Activated T-cell treated with anti-CD3 and anti-CD28 coated beads, Interleukin-2, amount 50 U/mL, for 1 hour (primary cell): ENCODE measurements at places on chromosomes 5 and 9.

- DNase-seq, result no peak
These were observed 36.7 kb upstream of the SLC2A8 start for GRCh38 chr9:127360250-127360649.

DNA sequence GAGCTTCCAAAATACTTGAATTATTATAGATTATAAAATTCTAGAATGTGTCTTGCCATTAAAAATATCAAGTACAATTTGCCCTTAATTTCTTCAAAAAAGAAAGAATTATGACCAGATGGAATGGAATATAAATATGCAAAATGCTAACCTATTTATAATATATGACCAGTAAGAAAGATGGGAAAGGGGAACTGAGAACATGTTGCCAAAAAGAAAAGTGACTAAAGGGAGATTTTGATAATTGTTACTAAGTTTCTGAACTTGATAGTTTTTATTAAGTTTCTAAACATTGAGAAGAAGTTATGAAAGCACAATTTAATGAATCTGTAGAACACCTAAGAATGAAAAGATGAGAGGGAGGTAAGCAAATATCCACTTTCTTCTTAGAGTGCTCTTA is 188.4 kb upstream of the NR4A3 start:
- DNase-seq, result no peak

GRCh38 chr5:179733772-179734126 is 1.1 kb downstream of the MAML1 start:
- DNase-seq, result no peak

DNA sequence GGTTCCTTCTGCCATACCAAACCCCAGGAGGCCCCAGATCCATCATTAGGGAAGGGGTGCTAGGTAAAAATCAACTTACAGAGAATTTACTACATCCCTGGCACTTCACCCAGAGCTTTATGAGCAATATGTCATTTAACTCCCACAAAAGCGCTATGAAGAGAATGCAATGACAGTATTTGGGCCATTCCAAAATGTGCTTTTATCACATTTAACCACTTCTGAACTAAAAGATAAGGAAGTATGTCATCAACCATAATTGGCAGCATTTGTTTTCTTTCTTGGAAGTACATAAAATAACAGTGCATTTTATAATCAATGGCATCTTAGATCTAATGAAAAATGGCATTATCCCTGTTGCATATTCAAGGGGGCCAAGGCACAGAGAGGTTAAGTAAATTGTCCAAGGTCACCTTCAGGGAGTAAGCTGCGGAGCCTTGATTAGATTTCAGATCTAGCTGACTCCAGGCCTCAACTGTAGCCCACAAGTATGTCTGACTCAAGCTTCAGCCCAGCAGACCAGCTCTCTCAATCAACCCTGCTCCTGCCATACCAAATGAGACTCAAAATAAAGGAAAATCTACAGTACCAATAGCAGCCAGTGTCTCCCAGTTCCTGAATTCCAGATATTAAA is 16.5 kb downstream of the SH3TC2 start:
- DNase-seq, result no peak

GRCh38 chr9:133401588-133401987 is 16.2 kb downstream of the REXO4 start:
- no peak for DNase-seq

GRCh38 chr9:128143525-128144238 is 5.6 kb upstream of the LCN2 start:
- DNase-seq, result no peak

- no peak for DNase-seq
These were observed 294.3 kb upstream of the IRX1 start for GRCh38 chr5:3301306-3301705.

DNA sequence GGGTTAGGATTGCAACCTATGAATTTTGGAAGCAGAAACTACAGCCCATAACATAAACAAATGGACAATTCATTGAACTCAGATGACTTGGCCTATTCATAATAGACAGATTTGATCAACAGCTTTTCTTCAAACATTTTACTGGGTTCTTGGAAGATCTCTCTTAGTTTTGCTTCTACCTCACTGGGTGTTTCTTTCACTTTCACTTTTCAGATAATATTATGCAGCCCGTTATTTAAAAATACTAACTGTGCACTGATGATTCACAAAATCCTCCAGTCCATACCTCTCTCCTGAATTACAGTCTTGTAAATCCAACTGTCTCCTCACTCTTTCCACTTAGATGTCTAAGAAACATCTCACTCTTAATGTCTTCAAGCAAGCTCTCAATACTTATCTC is 183.5 kb upstream of the IRX1 start:
- no peak for DNase-seq

GRCh38 chr5:647311-647710 is 35.2 kb downstream of the CEP72 start:
- DNase-seq, result no peak

DNA sequence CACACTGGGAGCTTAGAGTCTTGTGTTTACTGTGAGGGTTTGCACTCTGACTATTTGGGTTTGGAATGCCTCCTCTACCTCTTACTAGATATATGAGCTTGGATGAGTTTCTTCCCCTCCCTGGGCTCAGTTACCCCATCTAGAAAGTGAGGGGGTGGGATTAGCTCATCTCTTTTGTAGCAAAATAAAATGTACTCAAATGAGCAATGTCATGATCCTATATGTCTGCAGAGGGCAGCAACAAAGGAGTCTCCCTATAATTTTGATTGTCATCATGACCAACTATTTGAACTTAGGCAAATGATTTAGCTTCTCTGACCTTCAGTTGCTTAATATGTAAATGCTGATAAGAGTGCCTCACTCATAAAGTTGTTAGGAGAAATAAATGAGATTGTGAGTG is 109.0 kb downstream of the DPYSL3 start:
- no peak for DNase-seq

- no peak for DNase-seq
These were observed 90.3 kb upstream of the OTULINL start for GRCh38 chr5:14491015-14491915.

GRCh38 chr9:104992659-104993058 is 64.7 kb upstream of the ABCA1 start:
- no peak for DNase-seq

GRCh38 chr5:36298552-36298951 is 3.1 kb downstream of the RANBP3L start:
- DNase-seq, result no peak

- no peak for DNase-seq
These were observed 57.2 kb downstream of the OLFM1 start for GRCh38 chr9:135144581-135145170.

DNA sequence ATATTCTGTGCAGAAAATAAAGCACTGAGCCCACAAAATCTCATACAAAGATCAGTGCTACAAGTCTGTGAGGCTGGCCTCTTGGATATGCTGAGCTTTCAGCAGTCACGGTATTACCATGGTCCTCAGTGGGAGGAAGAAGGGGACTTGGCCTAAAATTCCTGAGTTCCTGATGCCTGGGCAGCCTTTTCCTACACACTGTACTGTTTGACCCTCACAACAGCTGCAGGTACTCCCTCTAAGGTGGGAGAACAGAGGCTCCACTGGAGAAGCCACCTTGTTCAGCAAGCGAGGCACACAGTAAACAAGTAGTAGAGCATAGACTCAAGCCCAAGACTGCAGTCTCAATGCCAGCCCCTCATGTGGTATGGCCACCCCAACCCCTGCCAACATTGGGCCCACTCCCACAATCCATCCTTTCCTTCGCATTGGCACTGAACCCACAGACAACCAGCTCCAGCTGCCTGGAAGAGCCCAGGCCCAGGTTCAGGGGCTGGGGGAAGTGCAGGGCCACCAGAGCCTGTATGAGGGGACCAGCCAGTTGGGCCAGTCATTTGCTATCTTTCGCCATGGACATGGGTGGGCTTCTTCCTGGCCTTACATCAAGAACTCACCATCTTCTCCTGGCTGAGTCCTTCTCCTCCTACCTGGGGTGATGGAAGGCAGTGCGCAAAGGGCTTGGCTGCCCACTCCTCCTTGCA is 14.3 kb downstream of the ACSL6 start:
- DNase-seq, result no peak

DNA sequence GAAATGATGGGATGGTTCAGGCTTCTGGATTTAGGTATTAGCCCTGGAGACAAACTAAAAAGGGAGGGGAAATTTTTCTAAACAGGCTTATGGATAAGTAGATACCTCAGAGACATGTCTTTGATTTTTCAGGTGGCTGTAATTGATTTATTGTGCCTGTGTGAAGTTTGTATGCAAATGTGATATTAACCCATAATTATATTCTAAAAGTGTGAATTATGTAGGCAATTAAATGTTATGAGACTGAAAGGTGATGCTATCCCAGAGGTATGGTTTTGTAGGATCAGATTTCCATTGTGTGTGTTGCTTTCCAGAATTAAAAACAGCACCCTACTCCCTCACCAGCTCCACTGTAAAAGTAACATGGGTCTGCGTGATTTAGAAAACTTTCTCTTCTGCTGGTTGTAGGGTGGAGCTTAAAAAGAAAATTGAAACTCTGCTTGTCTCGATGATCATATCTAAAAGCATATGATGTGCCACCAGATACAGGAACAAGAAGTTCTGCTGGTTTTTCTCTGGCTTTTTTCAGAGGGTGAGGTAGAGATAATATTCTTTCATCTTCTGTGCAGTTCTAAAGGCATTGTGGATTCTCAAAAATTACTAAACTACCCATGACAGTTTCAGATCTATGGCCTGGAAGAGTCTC is 71.8 kb upstream of the TAF11L2 start:
- no peak for DNase-seq

GRCh38 chr9:91643481-91644077 is 219.9 kb upstream of the NFIL3 start:
- no peak for DNase-seq

DNA sequence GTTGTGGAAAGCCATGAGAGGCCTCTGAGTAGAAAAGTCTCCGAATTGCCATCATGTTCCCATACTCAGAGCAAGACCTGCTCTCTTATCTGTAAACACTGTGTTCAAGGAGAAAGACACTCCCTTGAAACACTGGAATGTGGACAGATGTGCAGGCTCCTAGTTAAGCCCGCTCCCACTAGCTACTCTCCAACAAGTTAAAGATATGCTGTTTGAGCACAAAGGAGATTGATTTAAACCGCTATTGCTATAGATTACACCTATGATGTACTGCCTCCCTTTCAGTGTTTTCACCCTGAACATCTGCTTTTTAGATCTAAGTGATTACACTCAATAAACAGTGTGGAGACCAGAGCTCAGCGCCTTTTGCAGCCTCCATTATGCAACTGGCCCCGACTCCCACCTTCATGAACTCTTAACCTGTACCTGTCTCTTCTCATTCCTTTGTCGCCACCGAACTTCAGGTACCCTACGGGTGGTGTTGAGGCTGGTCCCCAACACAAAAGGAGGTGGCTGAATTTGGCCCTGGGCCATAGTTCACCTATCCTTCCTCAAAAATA is 47.5 kb downstream of the TMEM245 start:
- no peak for DNase-seq

DNA sequence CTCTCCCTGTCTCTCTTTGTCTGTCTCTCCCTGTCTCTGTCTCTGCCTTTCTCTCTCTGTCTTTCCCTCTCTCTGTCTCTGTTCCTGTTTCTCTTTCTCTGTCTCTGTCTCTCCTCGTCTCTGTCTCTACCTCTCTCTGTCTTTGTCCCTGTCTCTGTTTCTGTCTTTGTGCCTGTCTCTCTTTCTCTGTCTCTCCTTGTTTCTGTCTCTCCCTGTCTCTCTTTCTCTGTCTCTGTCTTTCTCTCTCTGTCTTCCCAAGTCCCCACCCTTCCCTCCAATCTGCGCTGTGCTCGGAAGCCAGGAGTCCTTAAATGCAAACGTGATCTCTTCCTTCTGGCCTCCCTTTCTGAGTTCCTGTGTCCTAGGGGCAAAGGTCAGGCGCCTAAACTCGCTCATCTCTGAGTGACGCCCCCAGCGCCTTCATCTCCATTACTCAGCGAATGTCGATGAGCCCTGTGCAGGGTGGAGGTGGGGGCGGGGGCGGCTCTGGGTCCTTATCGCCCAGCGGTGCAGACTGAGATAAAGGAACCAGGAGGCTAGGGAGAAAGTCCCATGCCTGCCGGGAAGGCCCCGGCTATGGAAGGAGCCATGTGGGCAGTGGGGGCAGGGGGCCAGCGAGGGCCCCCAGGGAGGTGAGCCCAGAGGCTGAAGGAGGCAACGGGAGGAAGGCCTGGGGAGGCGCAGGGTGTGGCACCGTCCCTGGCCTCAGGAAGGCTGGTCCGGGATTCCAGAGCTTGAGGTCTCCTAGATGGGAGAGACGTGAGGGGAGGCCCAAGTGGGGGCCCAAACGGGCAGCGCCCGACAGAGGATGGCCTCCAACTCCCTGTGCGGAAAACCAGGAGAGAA is 1.5 kb upstream of the SLC6A19 start:
- no peak for DNase-seq

- no peak for DNase-seq
These were observed 365.1 kb upstream of the RIOK2 start for GRCh38 chr5:97547999-97548738.

DNA sequence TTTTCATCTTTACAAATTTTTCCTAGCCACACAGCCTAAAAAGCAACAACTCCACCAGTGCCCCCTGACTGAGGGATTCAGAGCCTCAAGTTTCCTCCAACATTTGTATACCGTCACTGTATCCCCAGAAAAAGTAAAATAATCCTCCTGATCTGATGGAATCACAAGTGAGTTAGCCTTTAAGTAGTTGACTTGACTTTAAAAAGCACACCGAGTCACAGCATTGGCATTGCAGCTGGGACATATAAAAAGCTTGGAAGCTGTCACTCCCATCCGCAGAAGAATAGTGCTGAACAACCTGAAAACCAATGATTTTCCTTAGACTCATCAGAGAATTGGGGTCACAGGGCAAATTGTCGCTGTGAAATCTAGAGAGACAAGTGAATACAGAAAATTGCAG is 41.6 kb upstream of the FBN2 start:
- no peak for DNase-seq

DNA sequence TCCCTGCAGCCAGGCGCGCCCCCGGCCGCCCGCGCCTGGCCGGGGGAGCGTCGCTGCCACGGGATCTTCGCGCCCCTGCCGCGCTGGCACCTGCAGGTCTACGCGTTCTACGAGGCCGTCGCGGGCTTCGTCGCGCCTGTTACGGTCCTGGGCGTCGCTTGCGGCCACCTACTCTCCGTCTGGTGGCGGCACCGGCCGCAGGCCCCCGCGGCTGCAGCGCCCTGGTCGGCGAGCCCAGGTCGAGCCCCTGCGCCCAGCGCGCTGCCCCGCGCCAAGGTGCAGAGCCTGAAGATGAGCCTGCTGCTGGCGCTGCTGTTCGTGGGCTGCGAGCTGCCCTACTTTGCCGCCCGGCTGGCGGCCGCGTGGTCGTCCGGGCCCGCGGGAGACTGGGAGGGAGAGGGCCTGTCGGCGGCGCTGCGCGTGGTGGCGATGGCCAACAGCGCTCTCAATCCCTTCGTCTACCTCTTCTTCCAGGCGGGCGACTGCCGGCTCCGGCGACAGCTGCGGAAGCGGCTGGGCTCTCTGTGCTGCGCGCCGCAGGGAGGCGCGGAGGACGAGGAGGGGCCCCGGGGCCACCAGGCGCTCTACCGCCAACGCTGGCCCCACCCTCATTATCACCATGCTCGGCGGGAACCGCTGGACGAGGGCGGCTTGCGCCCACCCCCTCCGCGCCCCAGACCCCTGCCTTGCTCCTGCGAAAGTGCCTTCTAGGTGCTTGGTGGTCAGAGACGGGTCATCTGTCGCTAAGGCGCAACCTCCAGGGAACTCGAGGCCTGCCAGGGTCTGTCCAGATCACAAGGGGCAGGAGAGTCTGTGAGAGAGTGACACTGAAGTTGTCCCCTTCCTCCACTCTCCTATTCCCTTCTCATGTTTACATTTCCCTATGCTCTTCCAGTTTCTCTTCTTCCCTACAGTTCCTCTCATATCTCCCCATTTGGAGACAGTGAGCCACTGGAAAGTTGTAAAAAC is 1.3 kb downstream of the GPR150 start:
- DNase-seq, result peak; percentile 66
